ENCODE measurements at places on chromosomes 11 and 22.

- no peak for DNase-seq
Measured at GRCh38 chr11:27372164-27372563, 9.1 kb upstream of the CCDC34 start.

- peak; percentile 83 for DNase-seq
Measured at GRCh38 chr22:22207845-22208564, 36.6 kb upstream of the VPREB1 start.

- DNase-seq = no peak
Measured at GRCh38 chr22:49699476-49699875, 128.2 kb downstream of the BRD1 start.

GRCh38 chr22:26658161-26658560 lies 773 bp downstream of the MIAT start:
- no peak for DNase-seq

- peak; percentile 43 for DNase-seq
Measured at GRCh38 chr11:63766531-63767235, 1.9 kb downstream of the ZFTA start.

GRCh38 chr11:128599729-128600128 lies 12.4 kb upstream of the ETS1 start:
- DNase-seq = no peak

DNA sequence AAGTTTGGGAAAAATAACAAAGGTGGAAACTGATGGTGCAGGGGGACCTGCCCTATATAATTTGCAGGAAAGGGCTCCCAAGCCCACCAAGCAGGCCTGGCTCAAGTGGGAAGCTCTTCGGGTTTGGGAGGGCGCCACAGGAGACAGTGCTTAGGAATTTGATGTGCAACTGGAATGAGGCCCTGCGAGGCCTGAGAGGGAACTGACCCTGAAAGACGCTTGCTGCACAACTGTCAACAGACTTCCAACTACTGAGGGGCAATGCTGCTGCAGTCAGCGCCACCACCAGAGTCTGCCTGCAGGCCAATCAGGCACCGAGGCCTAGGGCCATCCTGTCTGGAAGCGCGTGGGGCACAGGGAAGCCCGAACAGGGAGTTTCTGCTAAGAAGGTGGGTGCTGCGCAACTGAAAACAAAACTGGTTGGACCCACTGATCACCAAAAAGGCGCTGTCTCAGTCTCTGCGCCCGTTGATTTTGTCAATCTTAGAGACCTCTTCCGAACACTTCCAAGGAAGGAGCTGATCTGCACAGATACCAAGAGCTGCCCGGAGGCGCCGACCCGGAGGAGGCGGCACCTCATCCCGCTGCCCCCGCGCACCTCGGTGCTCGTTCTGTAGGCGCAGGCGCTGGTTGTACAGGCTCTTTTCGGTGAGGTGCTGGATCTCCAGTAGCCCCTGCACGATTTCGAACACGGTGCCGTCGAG lies 667 bp downstream of the DGCR6L start:
- DNase-seq = peak; percentile 46

DNA sequence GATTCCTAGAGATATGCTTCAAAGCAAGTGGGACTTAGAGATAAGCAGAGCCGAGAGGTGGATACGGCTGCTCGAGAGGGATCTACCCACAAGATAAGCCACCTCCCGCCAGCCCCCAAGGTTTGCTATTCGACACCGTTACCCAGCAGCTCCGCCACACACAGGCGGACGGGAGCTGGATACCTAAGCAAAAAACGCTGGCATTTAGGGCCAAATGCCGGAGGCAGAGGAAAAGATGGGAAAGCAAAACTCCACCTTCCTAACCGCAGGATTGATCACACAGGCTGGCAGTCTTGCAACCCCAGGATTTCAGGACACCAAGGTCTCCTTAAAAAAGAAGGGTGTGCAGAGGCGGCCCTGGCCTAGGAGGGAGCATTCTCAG lies 709 bp downstream of the FTH1 start:
- peak; percentile 49 for DNase-seq

DNA sequence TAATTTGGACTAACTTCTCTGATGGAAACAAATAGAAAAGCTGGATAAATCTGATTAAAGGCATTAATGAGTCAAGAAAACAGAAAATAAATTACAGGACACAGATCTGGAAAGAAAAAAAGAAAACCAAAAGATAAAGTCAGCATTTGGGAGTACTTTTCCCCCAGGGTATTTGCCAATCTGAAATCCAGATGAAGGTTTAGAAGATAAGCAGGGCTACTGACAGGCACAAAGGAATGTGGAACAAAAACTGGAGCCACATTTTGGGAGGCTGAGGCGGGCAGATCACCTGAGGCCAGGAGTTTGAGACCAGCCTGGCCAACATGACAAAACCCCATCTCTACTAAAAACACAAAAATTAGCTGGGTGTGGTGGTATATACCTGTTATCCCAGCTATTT lies 57.2 kb downstream of the SBF2 start:
- no peak for DNase-seq

GRCh38 chr11:92819830-92820229 lies 149.6 kb upstream of the MTNR1B start:
- DNase-seq = no peak

- DNase-seq = no peak
Measured at GRCh38 chr22:50138988-50139387, 31.5 kb upstream of the PANX2 start.

DNA sequence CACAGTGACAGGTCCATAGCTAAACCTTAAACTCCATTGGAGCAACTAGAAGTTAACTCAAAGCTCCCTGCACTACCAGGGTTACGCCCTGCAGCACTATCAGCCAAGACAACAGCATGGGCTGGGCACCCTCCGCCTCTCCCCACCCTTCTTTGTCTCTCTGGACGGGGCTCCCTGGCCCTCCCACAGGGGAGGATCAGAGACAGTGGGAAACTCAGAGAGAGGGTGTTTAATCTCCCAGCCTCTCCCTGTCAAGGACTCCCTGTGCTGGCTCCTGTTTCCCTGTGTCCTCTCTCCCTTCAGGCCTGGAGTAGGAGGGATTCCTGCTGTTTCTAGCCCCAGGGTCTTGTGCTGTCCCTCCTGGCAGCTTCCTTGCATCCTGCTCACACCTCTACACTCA lies 56.9 kb upstream of the CSNK2A3 start:
- no peak for DNase-seq

- peak; percentile 59 for DNase-seq
Measured at GRCh38 chr11:8566613-8567210, 27.3 kb downstream of the STK33 start.

- peak; percentile 27 for DNase-seq
Measured at GRCh38 chr22:49046546-49047361, 780.9 kb downstream of the BRD1 start.
